ENCODE measurements at places on chromosomes 4 and X.

GRCh38 chr4:150192986-150193385 lies 114.7 kb downstream of the DCLK2 start:
- DNase-seq = no peak

DNA sequence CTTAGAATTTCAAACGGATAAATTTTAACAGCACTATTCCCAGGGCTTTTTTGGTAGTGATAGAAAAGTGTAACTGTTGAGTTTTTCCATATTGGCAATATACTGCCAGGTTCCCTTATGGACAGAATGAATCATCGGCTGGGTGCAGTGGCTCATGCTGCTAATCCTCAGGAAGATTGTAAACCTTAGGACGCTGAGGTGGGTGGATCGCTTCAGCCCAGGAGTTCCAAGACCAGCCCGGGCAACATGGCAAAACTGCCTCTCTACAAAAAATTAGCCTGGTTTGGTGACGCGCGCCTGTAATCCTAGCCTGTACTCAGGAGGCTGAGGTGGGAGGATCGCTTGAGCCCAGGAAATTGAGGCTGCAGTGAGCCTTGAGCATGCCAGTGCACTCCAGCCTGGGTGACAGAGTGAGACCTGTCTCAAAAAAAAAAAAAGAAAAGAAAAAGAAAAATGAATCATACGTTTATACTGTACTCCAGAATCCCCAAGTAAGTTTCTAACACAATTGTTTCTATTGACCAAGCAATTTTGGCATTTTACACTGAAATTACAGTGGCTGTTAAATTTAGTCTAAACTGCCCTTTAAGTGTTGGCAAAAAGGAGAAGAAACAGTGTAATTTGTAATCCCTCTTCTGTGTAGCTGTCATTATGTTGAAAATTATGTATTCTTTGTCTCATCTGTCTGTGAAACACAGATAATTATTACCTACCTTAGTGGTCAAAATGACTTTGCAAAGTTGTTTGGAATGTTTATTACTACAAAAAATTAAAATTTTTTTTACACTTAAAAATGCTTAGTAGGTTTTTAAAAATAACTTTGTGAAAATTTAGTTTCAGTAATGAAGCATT lies 1.8 kb downstream of the SLC30A9 start:
- peak; percentile 58 for DNase-seq

GRCh38 chr4:128349921-128350320 lies 62.3 kb upstream of the PGRMC2 start:
- DNase-seq = no peak

GRCh38 chr4:87530868-87531267 lies 1.7 kb upstream of the SPARCL1 start:
- DNase-seq = no peak

GRCh38 chr4:135601351-135601750 lies 1399.8 kb upstream of the PABPC4L start:
- no peak for DNase-seq

GRCh38 chr4:76585897-76586360 lies 150.9 kb downstream of the SHROOM3 start:
- DNase-seq = peak; percentile 99

Data from islet precursor cell (in vitro differentiated cells).